T-helper 2 cell (primary cell): ENCODE measurements at places on chromosomes 7 and 10.
A peak's percentile ranks its signal among the peaks of the same experiment; 100 is the strongest.

- no peak for DNase-seq
These were observed 23.9 kb upstream of the SPAM1 start for GRCh38 chr7:123901101-123901500.

- no peak for DNase-seq
These were observed 637.6 kb upstream of the IGFBP3 start for GRCh38 chr7:46558482-46559193.

DNA sequence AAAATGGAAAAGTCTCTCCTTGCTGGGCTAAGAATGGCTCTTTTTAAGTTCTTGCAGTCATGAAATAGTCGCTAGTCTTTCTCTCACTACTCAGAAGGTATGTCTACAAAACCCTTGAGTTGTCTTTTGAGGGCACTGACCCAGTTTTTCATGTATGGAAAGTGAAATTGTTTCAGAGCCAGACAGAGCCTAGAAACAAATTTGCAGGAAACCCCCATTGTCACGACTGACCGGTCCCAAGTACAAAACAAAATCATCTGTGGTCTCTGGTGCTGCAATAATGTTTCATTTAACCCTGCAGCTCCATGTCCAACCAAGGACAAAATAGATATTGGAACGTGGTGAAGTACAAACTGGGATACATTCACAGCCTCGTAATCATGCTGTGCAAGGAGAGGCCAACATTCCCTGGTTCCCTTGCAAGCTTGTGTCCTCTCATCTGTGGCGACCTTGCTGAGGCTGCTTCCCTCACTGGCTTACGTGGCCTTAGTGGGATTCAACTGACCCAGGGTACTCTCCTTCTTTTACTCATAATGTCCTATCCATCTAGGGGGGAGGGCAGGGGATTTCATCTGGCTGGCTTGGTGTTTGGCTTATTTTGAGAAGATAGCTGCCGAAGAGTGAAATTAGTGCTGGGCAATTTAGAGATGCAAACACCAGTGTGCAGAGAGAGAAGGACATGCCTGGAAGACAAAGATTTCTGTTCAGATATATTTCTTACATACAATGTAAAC, 172.5 kb downstream of the IPMK start:
- DNase-seq = no peak

GRCh38 chr7:140085447-140085846, 22.7 kb upstream of the PARP12 start:
- DNase-seq = no peak

DNA sequence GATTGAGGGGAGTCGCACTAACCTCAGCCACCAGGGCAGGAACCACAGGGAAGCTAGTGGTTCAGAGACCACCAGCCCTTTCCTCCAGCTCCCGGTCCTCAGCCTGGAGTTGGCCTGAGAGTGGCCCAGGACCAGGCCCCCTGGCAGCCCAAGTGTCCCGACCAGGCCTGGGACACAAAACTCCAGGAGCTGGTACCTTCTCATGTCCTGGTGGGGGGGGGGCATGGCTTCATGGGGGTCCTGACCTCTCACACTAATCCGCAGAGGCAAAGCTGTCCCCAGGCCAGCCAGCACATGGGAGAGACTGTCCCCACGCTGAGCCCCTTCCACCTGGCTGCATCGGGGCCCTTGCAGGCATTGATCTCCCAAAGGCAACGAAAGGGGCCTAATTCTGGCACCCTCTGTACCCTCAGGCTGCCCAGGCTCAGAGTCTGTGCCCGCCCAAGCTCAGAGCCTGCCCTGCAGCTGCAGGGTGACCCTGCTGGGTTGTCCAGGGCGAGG, 28.2 kb downstream of the GPRIN2 start:
- no peak for DNase-seq

DNA sequence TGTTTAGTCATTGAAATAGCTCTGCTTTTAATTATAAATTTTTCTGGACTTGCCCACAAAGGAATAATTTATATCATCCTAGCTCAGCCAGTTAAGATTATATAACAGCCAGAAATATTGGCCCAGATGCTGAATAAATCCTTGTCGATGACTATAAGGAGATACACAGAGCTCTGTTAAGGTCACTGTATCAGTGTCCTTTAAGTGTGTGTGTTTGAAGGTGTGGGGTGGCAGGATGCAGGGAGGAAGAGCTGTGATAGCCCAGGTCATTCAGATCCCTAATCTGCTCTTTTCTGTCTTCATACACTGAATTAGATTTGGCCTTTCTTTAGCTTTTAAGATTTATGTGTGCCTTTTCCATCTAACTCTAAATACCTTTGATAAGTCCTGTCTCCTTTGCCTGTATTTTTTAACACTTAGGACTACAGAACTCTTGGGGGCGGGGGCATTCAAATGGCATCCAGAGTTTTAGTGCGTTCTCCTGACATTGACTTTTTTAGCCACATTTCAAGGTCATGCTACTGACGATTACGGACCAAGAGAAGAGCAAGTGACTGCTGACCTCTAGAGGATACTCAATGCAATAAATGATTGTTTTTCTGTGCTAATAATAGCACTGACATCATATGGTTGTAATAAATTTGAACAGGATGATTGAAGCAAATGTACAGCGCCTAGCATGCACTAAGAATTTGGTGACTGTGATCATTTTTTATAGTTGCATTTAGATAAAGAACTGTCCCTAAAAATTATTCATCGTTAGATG, 172.3 kb downstream of the CACNB2 start:
- DNase-seq = no peak

DNA sequence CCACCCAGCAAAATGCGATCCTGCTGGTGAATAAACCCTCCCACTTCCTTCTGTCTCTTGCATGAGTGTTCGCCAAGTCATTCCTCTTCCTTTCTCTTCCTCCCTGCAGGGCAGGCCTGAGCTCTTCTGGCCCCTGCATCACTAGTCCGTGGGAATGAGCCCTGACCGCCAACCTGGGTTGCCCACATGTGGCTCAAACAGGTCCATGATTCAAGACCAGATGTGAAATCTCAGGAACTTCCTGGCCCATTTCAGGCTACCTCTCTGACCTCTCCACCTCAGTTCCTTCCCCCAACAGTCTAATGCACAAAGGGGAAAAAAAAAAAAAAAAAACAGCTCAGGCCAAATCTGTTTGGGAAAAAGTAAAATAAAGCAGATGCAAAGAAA, 5.4 kb upstream of the YWHAG start:
- no peak for DNase-seq

- DNase-seq = no peak
These were observed 118.1 kb upstream of the RHEB start for GRCh38 chr7:151637781-151638261.

DNA sequence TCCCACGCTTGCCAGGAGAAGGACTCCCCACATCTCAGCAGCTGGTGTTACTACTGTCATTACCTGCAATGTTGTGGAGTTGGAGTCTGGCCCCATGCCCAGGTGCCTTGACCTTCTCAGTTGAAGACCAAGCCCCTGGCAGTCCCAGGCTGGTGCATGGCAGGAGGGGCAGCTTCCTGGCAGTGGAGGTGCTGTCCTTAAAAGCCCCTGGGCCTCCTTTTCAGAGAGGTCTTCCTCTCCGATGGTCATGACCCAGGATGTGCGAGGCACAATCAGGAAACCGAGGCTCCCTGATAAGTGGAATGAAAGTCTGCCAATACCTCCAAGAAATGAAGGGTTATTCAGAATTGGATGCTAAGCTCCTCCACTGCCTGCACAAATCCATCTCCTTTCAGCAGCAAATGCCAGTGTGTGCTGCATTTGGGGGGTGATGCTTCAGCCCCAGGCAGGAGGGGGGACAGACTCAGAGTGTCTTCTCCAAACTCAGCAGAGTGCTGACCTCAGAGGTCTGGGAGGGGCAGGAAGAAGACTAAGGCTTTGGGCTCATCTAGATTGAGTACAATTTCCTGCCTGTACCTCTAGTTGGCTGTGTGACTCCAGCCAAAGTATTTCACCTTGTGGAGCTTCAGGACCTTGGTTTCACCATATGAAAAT, 97.0 kb upstream of the DDC start:
- DNase-seq = peak; percentile 22
